ENCODE measurements at places on chromosomes 4 and X.

- DNase-seq, result no peak
These were observed 76.1 kb upstream of the EMCN start for GRCh38 chr4:100593935-100594334.

DNA sequence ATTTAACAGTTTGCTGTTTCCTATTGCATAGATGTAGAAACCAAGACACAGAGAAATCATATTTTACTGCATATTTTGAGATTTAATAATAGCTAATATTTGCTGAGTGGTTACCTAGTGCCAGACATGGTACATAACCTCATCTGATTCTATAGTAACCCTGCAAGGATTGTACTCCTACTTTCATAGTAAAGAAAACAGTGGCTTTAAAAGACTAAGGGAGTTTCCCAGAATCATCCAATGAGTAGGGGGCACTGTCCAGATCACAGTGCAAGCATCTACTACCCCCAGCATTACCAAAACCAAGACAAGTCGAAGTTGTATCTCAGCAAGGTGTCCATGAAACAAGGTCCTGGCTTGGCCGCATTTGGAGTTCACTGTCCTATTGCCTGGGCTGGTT, 224.5 kb upstream of the TENM3 start:
- DNase-seq, result no peak

DNA sequence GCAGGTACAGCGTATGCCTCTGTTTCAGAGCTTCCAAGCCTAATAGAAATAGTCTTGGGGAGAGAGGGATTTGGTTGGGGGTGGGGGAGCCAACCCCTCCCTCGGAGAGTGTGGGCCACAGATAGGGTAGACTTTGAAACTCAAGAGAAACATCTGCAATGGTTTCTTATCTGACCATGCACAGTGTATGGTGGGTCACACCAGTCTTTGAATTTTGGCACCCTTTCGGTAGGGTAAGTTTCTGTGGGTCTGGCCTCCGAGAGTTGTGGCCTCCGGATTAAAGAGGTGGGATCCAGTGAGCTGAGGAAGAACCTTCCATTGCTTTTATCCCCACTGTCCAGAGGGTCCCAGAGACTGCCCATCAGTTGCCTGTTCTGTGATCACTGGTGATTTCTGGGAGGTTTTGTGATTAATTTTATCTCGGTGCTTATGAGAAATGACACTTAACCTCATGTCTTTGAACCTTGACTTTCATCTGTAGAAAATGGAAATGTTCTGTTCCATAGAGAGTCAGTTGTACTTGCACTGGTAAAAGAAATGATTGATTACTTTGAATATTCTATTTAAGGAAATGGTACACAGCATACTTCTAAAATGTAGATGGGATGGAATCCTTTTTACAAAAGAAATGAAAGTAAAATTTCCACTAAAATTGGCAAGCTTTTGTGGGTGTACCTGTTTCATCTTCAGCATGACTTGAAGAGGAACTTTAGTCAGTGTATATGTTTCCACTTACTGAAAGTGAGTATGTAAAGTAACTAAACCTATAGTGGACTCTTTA, 62.7 kb downstream of the TMEM131L start:
- DNase-seq, result no peak

- no peak for DNase-seq
These were observed 670.1 kb upstream of the LCORL start for GRCh38 chr4:18691431-18692200.

- peak; percentile 12 for DNase-seq
These were observed 630.4 kb upstream of the FTHL17 start for GRCh38 chrX:31702222-31702621.

DNA sequence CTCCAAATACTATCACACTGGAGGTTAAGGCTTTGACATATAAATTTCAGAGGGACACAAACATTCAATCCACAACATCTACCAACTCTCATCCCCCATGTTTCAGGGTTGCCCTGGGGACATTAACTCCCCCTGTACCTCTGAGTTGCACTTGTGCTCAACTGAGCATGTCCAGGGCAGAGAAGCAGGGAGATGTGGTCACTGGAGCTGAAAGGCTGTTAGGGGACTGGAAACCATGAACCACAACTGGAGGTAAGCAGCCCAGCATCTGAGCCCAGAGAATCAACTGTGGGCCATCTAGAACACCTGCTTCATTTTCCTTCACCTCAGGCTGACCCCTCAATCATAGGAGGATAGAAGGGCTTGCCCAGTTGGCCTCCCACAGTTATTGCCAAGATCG, 641.1 kb downstream of the MID1IP1 start:
- no peak for DNase-seq

All from astrocyte (in vitro differentiated cells and primary cell).